ENCODE measurements at places on chromosomes 6 and 20. TPM values are rescaled to one million over a fixed set of nuclear protein-coding genes. Genes with fewer than 3 reads are reported as not detected.

The NKX2-2 gene
- not detected for total RNA-seq

The SPATS1 gene
- total RNA-seq, result not detected

The EEF1E1 gene
- 55.6 TPM for total RNA-seq

The SLPI gene
- not detected for total RNA-seq

The SAMD3 gene
- total RNA-seq, result not detected

The SLC22A7 gene
- total RNA-seq, result not detected

The PBOV1 gene
- total RNA-seq, result not detected

The NOL7 gene
- 65.1 TPM for total RNA-seq

The ZNF165 gene
- total RNA-seq, result 0.45 TPM

The ANGPT4 gene
- under 0.01 TPM for total RNA-seq

The SEL1L2 gene
- not detected for total RNA-seq
